ENCODE measurements at places on chromosomes 2 and 18. TPM values are rescaled to one million over a fixed set of nuclear protein-coding genes. Genes with fewer than 3 reads are reported as not detected.

The STPG4 gene
- total RNA-seq: 8.4 TPM

The ZBTB7C gene
- total RNA-seq: 1.7 TPM

The ZNF396 gene
- total RNA-seq: 13.2 TPM

The SGPP2 gene
- 1.2 TPM for total RNA-seq

The PRPF40A gene
- total RNA-seq: 92.9 TPM

- no peak for DNase-seq
Measured at GRCh38 chr2:45919711-45920111, 268.2 kb downstream of the PRKCE start.

GRCh38 chr2:33573657-33574056, 25.4 kb downstream of the FAM98A start:
- no peak for DNase-seq

GRCh38 chr2:15159751-15160177, 401.4 kb downstream of the NBAS start:
- DNase-seq: peak; percentile 52

DNA sequence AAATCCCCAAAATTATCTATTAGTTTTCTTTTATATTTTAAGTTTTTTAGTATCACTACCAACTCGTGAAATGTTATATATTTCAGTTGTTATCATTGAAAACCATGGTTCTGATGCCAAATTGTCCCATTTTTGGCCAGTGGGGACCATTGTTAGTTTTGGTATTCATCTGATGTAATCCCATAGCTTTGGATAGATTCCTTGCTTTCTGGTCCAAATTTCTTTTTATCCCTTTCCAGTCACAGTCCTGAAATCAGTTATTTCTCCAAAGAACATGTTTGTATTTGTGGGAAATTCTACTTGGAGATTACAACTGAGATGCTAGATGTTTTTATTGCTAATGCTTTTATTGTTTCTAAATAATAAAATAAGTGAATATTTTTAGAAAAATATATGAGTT, 976.8 kb upstream of the CRIM1 start:
- DNase-seq: no peak

DNA sequence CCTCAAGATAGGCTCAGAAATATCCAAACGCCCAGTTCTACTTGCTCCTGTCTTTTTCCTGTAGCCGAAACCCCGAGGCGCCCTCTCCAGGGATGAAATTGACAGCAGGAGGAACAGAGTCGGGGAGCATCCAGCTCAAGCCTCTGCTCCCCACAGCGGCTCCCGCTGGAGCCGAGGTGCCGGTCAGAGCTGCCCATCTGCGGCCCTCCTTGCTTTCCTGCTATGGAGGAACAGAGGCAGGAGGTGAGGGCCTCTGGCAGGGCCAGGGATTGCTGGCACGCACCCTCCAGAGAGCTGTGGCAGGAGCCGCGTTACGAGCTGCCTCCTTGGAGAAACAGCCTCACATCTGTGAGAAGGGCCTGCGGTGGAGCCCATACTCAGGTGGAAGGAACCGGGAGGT, 172.1 kb downstream of the RNF144A start:
- no peak for DNase-seq

- DNase-seq: no peak
Measured at GRCh38 chr2:121293450-121294325, 8.7 kb upstream of the TFCP2L1 start.

GRCh38 chr2:224982910-224983711, 59.2 kb downstream of the DOCK10 start:
- DNase-seq: peak; percentile 89
